ELF-1 (cell line): ENCODE measurements at places on chromosomes 6 and 20.

- peak; percentile 56 for DNase-seq
These were observed 3.7 kb downstream of the FOXF2 start for GRCh38 chr6:1392813-1393640.

DNA sequence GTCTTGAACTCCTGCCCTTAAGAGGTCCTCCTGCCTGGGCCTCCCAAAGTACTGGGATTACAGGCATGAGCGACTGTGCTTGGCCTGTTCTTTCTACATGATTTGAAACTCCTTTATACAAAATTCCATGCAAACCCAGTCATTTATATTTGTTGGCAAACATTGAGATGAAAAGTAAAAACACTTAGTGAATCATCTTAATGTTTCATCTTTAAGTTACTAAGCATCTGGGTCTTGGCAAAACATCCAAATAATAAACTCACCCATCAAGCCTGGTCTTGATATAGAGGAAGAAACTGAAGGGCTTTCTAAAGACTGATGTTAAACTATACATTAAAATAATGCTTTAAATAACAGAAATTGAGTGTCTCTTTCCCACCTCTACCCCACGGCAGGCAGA, 95.1 kb downstream of the FUT9 start:
- no peak for DNase-seq

DNA sequence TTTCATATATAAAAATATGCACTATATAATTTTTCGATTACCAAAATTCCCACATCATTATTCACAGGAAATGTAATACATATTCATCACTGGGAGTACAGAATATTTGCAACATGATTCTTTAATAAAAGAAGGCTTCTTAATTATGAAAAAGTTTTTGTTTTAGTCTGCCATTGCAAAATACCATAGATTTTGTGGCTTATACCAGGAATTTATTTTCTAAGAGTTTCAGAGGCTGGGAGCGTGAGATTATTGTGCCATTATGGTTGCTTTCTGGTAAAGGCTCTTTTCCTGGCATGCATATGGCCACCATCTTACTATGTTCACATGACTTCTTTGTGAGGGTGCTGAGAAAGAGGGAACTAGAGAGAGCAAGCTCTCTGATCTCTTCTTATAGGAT, 306.9 kb upstream of the ADGRB3 start:
- no peak for DNase-seq

DNA sequence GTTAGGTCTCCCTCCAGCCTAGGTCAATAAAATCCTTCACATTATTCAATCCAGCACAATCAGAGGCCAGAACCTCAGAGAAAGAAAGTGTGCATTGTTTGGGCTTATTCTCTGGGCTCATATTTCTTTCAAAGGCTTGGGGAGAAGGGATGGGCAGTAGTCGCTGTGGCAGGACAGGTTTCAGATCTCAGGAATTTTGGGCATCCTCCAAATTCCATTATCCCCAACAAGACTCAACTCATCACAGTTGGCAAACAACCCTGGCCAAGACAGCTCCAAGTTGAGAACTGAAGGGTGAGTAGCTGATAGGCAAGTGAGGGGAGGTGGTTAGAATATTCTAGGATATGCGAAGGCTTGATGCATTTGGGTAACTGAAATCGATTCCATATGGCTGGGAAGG, 27.2 kb upstream of the CHD6 start:
- DNase-seq, result no peak

DNA sequence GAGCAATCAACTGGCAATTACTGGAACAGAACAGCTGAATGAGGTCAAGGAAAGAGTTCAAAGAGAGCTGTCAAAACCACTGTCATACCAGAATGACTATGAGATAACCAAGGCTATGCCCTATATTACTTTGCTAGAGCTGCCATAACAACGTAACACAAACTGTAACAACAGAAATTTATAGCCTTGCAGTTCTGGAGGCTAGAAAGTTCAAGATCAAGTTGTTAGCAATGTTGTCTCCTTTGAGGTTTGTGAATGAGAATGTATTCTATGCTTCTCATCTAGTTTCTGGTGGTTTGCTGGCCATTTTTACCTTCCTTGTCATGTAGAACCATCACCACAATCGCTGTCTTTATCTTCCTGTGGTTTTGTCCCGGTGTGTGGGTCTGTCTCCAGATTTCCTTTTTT, 1323.0 kb upstream of the GJE1 start:
- no peak for DNase-seq

DNA sequence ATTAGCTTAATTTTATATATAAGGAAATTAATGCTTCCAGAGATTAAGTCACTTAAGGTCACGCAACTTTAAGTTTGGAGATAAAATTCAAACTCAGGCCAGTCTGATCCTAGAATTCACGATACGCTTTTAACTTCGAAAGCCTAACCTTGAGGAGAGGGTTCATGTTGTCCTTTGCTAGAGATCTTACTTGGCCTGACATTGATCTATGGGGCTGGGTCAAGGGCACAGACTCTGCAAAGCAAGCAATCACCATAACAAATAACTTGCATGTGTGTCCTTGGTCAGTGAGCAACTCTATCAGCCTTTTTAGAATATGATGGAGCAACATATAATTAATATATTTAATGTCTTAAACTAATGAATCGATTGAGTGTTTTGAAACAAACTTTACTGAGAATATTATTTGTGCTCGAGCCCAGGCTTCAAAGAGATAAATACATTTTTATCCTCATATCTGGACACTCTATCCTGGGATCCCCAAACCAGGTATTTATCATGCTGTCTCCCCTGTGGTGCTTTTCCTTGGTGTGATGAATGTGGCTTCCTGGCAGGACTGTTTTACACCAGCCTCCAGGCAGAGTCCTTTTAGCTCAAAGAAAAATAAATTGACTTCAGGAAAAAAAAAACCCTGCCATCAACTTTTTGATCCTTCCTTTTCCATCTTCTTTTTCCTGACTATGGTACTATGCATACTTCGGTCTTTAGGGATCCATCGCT, 29.1 kb downstream of the RPS12 start:
- DNase-seq, result no peak

DNA sequence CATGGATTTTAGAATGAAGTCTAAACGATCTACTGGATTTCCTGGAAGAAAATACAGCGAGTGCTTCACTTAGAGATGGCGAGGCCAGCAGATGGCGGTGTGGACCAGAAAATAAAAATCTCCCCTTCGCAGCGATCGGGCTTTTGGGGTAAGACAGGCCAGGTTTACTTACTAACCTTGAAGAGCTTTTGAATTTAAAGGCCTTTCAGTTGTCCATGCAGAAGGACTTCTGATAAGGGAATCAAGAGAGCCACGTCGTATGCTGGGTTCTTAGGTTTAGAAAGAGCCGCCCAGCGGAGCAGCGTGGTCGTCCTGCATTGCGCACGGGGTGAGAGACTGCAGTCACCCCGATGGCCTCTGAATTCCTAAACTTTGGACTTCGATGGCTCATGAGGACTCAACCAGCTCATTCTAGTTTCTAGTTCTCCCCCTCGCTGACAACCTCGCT, 125.2 kb upstream of the RALGAPA2 start:
- DNase-seq, result peak; percentile 71
